ENCODE measurements at places on chromosomes 7 and 10.

GRCh38 chr7:138313829-138314178 lies 146.3 kb upstream of the TRIM24 start:
- DNase-seq: no peak

- no peak for DNase-seq
Measured at GRCh38 chr7:134752006-134752760, 27.3 kb upstream of the CALD1 start.

- no peak for DNase-seq
Measured at GRCh38 chr10:106648534-106649481, 515.7 kb downstream of the SORCS1 start.

GRCh38 chr10:123771877-123772644 lies 105.9 kb downstream of the GPR26 start:
- DNase-seq: no peak

DNA sequence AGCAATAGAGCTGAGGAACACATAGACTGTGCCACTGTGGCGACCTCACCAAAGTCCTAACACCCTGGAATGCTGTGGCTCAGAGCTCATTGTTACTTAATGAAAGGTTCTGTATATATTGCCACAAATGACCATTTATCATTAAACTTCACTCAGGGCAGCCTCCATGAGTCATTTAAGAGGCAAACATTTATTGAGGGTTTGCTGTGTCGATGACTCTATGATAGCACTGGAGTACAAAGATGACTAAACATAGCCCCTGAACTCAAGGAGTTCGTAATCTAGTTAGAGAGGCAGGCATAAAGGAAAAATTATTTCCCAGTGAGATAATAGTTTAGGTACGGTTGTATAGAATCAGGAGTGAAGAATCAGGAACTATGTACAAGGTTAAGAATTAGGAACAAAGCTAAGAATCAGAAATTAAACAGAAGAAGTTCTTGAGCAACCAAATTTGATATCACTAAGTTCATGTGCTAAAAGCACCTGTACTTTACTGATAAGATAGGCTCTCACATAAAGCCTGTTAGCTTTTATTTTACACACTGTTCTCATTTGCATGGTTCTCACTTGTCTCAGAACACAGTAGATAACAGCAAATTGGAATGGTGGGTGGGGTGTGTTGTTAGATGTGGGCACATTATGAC lies 7.9 kb downstream of the ENTPD7 start:
- no peak for DNase-seq

GRCh38 chr7:571718-572415 lies 52.2 kb upstream of the PDGFA start:
- no peak for DNase-seq

DNA sequence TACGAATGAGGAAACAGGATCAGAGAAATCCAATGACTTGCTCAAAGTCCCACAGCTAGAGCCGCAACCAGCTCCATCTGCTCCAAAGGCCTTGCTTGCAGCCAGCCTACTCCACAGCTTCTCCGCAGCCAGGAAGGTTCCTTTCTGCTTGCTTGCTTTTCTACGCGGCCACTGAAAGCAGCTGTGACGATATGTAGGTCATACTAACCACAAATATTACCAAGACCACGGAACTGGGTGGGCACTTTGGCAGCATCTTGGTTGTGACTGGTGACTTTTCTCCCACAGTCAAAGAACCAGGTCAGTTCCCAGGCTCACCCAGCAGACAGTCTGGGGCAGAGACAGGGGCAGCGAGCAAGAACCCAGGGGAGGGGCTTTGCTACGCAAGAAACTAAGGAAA lies 86.4 kb downstream of the FAM53B start:
- DNase-seq: no peak

DNA sequence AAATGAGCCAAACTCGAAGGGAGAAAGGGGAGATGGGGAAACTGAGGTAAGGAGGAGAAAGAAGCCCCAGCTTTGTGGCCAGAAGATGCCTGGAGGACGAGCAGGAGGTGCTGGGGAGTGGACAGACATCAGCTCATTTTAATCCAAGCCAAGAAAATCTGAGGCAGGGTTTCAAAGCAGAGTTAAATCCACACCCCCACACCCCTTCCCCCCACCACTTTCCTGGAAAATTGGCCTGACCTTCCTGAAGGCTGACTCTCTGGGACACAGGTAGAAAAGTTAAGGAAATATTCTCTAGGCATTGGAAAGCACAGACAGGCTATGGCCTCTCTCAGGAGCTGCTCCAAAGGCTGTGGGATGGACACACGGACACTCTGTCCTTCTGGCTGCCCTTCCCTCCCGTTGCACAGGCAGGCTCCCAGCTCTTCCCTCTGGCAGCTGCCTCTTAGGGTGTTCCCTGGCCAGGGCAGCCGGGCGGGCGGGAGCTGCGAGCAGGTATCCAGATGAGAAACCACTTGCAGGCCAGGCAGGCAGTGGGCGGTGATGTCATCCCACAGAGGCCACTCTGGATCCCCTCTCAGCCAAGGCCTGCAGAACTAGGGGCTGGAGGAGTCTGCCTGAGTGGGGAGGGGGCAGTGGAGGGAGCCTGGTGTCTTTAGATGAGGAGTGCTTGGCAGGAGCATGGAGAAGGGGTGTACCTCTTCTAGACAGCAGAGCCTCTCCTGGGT lies 171.8 kb downstream of the NEURL1 start:
- no peak for DNase-seq

DNA sequence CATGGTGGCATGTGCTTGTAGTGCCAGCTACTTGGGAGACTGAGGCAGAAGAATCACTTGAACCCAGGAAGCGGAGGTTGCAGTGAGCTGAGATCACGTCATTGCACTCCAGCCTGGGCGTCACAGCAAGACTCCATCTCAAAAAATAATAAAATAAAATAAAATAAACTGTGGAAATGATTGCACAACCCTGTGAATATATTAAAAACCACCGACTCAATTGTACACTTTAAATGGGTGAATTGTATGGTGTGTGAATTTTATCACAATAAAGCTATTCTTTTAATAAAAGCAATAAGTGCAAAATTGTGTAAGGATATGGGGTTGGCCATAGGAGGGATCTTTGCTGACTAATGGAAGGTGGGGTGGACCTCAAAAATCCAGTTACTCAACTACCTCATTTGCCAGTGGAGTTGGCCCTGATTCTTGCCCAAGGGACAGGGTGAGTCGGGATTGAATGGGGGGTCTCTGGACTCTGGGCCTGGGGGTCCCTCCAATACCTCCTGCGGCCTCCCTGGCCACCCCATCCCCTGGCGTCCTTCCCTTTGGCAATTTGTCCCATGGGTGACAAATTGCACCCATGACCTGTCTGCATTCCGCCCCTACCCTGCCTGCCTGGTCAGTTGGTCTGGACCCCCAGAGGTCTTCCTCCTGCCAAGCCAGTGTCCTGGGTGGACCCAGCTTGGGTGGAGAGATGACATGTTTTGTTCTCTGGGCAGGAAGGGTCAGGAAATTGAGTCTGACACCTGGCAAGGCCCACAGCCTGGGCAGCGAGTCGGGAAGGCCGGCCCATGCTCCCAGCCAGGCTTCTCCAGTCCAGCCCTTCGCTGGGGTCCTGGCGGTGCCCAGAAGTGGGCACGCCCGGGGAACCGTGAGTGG lies 61.7 kb upstream of the ELN start:
- DNase-seq: no peak

GRCh38 chr10:110963162-110963561 lies 43.8 kb downstream of the SHOC2 start:
- DNase-seq: no peak

GRCh38 chr7:27148756-27149641 lies 1.4 kb upstream of the HOXA6 start:
- DNase-seq: no peak

- DNase-seq: peak; percentile 1
Measured at GRCh38 chr7:139620676-139621344, 97.3 kb downstream of the CLEC2L start.

GRCh38 chr7:41640487-41640886 lies 62.4 kb downstream of the INHBA start:
- no peak for DNase-seq

- no peak for DNase-seq
Measured at GRCh38 chr10:43479275-43479674, 42.4 kb downstream of the ZNF487 start.

- no peak for DNase-seq
Measured at GRCh38 chr7:1463676-1464223, 4.5 kb upstream of the MICALL2 start.

GRCh38 chr10:76559892-76560220 lies 1077.8 kb downstream of the KCNMA1 start:
- DNase-seq: no peak

GRCh38 chr7:151702961-151703360 lies 174.0 kb downstream of the PRKAG2 start:
- no peak for DNase-seq
